Cerebellar nuclear complex (tissue), 1 donor: ENCODE measurements at places on chromosomes 11 and 22.
A peak's percentile ranks its signal among the peaks of the same experiment; 100 is the strongest.

GRCh38 chr11:129989149-129989813 lies 13.4 kb downstream of the PRDM10 start:
- DNase-seq = no peak

GRCh38 chr11:126332221-126332711 lies 23.2 kb upstream of the ST3GAL4 start:
- no peak for DNase-seq

- peak; percentile 77 for DNase-seq
These were observed at the start of gene THRSP for GRCh38 chr11:78063440-78064181. THRSP (plus strand) TSS chr11:78063861; CDS start chr11:78063882, 21 bp downstream.

GRCh38 chr22:25712661-25713400 lies 29.2 kb upstream of the MYO18B start:
- DNase-seq = no peak

- DNase-seq = no peak
These were observed at the start of gene OSBPL5 for GRCh38 chr11:3165152-3165705. OSBPL5 (minus strand) TSS chr11:3165310; CDS start chr11:3129148, 36,162 bp downstream.

- DNase-seq = no peak
These were observed 440 bp upstream of the TIMP3 start for GRCh38 chr22:32800994-32801536.

DNA sequence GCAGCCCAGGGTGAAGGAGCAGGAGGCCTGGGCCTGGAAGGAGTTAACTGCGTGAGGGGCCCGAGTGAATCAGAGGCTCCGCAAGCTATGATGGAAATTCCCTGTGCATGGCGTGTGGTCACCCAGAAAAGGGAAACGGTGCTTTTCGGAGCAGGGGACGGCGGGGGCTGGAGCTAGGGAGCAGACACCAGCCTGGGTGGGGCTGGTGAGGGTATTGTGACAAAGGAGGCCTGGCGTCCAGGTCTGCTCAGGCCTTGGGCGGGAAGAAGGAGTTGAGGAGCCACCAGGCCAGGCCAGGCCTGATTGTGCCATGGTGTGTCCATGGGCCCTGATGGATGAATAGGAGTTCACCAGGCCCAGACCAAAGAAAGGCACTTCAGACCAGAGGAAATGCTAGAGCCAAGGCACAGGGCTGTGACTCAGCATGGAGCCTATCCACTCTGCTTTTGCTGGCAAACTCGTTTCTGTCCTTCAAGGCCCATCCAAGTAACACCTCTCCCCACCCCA lies 12.8 kb upstream of the SPI1 start:
- DNase-seq = no peak

- no peak for DNase-seq
These were observed 50.7 kb upstream of the SLC35C1 start for GRCh38 chr11:45754261-45754709.

DNA sequence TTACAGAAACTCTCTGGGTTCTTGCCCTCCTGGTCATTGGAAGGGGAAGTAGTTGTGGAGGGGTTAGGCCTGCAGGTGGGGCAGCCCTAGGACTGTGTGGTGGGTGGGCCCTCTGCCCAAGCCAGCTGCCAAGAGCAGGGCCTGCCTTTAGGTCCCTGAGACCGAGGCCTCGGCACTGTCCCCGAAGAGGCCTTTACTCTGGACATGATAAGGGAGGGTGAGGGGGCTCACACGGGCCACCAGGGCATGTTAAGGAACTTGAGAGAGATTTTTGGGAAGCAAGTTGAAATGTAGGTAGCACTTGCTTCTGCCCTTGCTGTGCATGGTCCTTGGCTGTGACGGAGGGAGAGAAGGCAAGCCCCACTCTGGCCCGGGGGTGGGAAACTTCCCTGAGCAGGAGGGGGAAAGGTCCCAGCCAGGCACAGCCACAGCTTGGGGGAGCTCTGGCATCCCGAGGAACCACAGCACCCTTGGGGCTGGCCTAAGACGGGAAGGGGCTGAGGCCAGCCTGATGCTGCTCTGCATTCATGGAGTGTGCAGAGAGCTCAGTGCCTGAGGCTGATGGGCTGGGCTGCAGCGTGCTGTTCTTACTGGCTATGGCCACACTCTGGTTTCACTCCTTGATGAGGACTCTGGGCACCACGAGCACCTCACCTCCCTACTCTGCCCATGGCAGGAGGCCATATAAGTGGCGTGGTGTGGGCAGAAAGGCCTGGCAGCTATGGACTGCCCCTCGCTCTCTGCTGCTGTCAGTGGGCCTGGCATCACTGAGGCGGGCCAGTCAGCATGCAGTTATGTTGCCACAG lies 7.8 kb upstream of the RANBP1 start:
- no peak for DNase-seq

DNA sequence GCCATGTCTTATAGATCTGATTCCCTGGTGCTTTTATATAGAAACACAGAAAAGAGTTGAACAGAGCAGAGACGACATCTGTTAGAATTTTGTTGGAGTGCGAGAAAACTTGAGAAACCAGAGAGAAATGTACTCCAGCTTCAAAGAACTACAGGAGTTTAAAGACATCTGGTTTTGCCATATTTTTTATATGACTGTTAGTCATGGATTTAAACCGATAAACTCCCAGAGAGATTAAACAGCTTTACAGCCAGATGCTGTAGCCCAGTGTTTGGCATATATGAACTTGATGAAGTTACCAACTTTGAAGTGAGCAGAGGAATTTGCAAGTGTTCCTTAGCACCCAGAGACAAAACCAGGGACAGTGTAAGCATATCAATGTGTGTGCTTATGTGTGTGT lies 1083.1 kb downstream of the LRRC4C start:
- no peak for DNase-seq

DNA sequence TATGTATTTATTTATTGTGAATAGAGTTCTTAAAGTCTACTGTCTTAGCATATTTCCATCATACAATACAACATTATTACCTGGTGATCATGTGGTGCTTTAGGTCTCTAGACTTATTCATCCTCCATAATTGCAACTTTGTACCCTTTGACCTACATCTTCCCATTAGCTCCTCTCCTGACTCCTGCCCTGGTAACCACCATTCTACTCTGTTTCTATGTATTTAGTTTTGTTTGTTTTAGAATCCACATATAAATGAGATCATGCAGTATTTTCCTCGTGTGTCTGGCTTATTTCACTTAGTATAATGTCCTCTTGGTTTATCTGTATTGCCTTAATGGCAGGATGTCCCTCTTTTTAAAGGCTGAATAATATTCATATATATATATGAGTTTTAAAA lies 22.7 kb downstream of the NCAM1 start:
- DNase-seq = no peak

GRCh38 chr11:111982019-111982464 lies 43.2 kb upstream of the DLAT start:
- no peak for DNase-seq

DNA sequence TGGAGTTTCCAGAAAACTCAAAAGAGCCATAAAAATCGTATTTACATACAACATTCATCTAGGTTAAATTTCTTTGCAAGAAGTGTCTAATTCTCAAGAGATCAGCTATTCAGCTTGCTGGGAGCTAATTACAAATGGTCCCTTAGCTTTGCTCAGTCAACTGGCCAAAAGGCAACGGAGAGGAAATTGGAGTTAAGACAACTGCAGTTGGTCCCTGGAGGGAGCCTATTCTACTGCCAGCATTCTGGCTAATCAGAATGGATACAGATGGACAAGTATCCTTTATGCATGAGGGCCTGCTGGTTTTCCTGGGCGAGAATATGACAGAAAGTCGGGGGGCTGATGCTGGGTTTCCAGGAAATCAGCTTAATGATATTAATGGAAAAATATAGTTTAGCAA lies 45.5 kb downstream of the KCNJ1 start:
- no peak for DNase-seq

- DNase-seq = no peak
These were observed 105.9 kb downstream of the NTM start for GRCh38 chr11:131476266-131476665.

DNA sequence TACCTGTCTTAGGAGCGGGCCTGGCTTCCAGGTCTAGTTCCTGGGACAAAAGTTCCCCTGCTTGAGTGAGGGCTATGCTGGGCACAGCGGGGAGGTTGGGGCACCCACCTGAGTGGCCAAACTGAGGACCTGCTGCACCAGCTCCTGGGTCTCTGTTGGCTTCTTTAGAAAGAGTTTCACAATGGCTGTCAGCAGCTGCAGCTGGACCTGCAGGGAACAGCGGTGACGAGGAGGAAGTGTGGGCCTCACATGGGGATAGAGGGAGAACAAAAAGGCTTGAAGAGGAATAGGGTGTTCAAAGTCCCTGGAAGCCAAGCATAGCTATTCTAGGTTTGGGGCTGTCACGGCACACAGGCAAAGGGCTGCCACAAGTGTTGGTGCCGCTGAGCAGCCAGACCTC lies 26.7 kb upstream of the RASL10A start:
- no peak for DNase-seq

DNA sequence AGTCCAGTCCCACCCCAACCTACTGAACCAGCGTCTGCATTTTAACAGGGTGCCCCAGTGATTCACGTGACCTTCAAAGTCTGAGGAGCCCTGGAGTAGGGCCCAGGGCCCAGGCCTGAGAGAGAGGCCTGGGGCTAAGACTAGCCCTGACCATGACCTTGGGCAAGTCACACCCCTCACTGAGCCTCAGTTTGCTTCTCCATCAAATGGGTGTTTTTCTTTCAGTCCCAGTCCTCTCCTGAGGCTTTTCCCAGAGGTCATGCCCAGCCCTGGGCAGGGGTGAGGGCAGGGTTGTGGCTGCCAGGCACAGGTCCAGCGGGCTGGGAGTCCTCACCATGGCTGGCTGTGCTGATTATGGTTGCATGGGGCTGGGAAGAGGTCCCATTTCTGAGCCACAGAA lies 33.0 kb upstream of the GCAT start:
- no peak for DNase-seq

DNA sequence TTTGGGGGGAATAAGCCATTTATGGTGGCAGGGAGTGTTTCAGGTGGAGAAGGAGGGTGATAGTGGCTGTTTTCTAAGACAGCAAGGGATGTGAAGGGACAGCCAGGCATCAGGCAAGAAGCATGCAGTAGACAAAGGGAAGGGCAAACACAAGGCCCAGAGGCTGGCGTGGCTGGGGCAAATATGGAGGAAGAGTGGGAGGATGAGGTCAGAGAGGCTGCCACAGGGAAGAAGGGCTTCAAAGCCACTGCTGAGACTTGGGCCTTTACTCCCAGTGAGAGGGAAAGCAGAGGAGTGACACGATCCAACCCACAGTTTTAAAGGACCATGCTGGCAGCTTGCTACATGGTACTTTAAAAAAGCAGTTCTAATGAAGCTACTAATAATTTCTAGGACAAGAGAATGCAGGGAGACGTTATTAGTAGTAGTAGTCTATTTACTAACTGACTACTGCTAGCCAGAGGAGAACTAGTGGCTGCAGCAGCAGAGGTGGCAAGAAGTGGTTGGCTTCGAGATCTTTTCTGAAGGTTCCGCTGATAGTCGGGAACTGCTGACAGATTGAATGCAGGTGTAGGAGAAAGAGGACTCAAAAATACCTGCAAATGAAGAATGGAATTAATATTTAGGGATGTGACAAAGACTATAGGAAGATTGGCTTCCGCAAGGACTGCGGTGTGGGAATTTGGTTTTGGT lies 13.7 kb downstream of the KMT5B start:
- no peak for DNase-seq

DNA sequence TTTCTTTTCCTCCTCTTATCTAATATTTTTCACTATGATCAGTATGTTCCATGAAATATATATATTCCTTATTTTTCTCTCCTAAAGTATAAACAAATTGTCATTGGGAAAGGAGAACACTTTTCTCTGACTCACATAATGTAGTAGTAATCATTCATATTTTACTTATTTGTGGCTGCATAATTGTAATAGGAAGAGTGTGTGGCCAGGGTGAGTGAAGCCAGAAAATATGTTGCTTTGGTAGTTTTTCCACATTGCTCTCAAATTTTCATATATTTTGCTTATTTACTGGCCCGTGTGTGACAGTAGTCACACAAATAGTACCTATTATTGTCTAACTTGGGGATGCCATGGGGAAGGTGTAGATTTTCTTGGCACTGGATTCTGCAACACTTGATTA lies 172.1 kb downstream of the DYNC2H1 start:
- no peak for DNase-seq

- DNase-seq = no peak
These were observed 52.5 kb downstream of the ANO1 start for GRCh38 chr11:70130636-70131035.
